CD4-positive, alpha-beta T cell treated with Interleukin-10 for 1 hour (primary cell): ENCODE measurements at places on chromosomes 11 and 22.

DNA sequence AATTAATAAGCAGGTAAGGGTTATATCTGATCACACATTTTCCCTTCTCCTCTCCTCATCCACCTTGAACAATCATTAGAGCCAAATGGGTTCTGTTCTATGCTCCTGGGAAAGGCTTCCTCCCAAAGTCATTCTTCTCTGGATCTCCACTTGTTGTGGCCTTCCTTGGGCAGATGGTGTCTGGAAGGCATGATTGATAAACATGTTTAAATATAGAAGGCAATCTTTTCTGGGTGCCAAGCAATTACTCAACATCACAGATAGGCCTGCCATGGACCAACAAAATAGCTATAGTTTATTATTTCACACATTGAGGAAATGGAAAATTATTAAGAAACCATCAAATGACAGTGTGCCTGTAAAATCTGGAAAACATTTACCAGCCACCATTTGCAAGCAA, 73.5 kb downstream of the KCNA4 start:
- no peak for DNase-seq

- no peak for DNase-seq
Measured at GRCh38 chr11:112150517-112150916, 13.4 kb downstream of the IL18 start.

GRCh38 chr11:8234910-8235309, 28.8 kb downstream of the LMO1 start:
- no peak for DNase-seq

GRCh38 chr22:36334821-36335603, 52.8 kb downstream of the MYH9 start:
- DNase-seq: peak; percentile 48

GRCh38 chr22:26974914-26975803, 317.8 kb downstream of the MIAT start:
- DNase-seq: no peak

DNA sequence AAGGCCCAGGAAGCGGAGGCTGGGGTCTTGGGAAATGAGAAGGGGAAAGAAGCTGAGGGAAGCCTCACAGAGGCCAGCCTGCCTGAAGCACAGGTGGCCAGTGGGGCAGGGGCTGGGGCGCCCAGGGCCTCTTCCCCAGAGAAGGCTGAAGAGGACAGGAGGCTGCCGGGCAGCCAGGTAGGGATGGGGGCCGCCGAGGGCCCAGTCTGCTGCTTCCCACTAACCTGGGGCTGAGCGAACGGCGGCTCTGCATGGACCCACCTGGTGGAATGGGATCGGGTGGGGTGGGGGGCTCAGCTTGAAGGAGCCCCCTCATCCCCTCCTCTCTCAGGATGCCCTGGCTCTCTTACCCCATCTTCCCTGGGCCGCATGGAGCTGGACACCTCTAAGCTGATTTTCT, 7.7 kb downstream of the EHBP1L1 start:
- DNase-seq: no peak
